ENCODE measurements at places on chromosomes 7 and 10.
A peak's percentile ranks its signal among the peaks of the same experiment; 100 is the strongest.

DNA sequence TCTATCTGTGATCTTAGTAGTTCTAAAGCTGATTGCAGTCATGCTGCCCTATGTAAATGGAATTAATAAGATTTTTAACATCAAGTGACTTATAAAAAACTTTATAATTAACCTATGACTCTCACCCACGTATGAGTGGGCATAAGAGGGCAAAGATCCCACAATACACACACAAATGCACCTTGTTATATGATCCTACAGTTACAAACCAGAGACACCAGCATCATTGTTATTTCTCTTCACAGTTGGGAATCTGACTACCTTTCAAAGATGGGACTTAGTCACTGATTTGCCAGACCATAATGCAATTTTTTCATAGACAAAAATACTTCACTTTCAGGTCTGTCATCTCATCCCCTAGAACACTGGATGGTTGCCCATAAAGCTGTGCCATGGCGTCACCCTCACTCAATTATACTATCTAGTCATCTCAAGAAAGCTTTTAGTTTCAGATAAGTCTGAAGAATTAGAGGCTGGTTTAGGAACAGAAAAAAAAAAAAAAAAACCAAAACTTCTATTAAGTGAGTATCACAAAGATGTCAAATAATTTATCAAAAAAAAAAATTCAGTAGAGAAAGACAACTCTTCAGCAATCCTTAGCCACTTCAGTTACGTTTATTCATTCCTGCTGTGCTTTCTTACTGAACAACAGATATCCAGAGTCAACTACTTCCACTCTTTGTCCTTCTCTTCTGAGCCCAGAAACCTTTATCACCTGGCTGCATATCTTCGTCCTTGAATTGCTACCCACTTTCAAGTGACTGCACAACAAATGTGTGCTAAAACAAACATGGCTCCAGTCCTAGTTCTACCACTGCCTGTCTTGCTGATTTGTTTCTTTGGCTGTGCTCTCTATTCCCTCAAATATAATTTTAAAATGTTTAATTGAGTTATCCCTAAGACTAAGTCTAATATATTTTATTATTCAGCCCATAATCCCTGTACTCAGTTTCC is 175.0 kb upstream of the CHRM2 start:
- no peak for DNase-seq

- DNase-seq: no peak
These were observed 54.3 kb downstream of the INSYN2A start for GRCh38 chr10:127142136-127142535.

GRCh38 chr10:34789966-34790506 is 25.1 kb downstream of the PARD3 start:
- no peak for DNase-seq

DNA sequence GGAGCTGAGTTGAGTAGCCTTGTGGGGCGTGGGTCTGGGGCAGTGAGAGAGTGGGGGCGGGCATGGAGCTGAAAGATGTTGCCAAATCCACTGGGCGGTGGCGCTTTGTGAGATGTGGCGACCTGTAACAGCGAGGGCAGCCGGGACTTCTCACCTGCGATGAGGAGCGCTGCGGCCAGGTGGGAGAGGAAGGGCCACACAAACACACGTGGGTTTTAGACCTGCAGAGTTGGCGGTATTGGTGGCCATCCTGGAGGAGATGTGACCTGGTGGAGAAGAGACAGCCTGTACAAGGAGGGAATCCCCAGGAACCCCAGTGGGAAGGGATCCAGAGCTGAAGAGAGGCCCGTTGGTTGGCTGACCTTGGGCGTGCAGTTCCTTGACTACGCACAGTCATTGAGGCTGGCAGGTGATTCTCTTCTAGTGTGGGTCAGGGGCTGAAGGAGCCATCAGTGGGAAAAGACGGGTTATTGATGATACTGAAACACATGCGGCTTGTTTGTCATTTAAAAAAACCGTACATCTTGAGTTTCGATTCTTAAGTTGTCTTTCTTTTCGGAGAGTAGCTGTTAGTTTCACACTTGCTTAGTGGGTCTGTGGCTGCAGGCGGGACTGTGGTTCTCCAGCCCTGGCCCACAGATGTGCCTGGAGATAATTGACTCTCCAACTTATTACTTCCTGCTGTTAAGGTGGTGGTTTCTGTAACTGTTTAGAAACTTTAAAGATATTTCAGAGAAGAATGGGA is 2.4 kb downstream of the CHST12 start:
- no peak for DNase-seq

DNA sequence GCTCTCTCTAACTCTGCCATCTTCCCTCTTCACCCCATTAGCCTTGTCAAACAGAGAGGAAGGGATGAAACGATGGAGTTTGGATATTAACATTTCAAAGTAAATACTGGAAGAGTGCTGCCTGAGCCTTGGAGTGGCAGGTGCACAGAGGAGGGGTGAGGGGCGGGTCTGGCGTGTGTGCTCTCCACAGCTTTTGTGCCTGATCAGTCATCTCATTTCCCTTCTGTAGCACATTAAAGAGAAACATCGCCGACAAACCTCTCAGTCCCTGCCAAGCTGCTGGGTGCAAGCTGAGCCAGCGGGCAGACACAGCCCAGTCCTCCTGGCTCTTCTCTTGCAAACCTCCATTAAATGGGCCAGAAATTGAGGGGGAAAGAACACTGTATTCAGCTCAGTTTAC is 76.2 kb downstream of the SLIT1 start:
- no peak for DNase-seq

DNA sequence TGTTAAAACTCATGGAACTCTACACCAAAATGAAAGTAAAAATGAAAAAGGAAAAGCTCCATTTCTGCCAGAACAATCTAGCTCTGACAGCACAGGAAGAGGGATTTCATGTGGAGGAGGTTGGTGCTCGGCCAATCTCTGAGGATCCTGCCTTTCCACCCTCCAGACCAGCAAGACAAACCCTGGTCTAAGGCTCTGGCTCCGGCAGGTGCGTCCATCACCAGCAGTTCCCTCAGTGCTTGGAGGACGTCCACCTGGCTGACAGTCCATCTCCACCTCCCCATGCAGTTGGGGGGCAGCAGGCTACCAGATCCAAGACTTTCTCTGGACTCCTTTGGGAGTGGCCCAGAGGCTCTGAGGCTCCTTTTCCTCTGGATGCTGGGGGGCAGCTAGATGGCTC is 25.0 kb upstream of the LOXL4 start:
- no peak for DNase-seq

- no peak for DNase-seq
These were observed 193.4 kb upstream of the MBL2 start for GRCh38 chr10:52965938-52966401.

DNA sequence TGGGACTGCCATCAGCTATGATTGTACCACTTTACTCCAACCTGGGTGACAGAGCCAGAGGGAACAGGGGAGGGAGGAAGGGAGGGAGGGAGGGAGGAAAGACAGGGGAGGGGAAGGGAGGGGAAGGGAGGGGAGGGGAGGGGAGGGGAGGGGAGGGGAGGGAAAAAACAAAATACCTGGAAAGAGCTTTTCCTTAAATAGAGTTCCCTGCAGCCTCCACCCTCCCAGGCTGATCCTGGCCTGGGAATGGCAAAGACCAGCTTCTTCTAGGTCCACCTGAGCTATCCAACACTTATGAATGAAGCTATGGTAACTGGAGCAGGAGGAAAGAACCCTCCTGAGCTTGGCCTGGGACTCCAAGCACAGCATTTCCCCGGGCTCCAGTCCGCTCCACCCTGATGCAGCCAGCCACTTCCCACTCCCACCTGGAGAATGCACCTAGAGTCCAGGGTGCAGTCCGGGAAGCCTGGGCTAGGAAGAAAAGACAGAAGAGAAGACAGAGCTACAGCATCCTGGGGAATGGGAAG is 66.1 kb downstream of the GRID1 start:
- DNase-seq: no peak

GRCh38 chr7:120272261-120272660 is 714 bp upstream of the KCND2 start:
- DNase-seq: no peak

DNA sequence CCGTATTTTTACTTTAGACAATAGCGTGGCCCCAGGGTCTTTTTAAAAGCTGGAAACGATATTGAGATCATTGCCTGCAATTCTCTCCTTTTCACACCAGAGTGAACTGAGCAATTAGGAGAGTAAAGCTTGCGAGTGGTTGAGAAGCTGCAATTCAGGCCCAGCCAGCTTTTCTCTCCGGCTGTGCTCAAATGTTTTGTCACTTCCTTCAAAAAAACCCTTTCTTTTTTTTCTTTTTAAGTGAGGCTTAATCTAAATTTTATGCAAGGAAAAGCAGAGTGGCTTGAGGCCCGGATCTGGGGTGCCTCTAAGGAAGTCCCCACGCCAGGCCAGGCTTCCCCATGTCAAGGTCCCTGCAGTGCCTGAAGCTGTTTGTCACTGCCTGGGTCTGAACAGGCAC is 433.9 kb downstream of the GLRX3 start:
- no peak for DNase-seq

- peak; percentile 59 for DNase-seq
These were observed 302.4 kb upstream of the NFE2L3 start for GRCh38 chr7:25849500-25850184.

GRCh38 chr7:44247868-44248651 is 47.3 kb downstream of the YKT6 start:
- no peak for DNase-seq

DNA sequence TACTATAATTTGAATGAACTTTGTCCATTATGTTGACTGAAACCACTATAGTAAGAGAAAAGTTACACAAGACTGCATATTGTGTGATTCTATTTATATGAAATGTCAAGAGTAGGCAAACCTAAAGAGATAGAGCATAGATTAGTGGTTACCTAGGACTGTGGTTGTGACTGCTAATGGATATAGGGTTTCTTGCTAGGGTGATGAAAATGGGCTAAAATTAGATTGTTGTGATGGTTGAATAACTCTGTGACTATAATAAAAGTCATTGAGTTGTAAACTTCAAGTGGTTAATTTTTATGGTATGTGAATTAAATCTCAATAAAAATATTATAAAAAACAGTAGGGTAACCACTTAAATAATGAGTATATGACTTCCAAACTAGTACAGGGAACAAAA is 142.9 kb upstream of the AHR start:
- DNase-seq: no peak

- no peak for DNase-seq
These were observed 38.2 kb upstream of the BET1 start for GRCh38 chr7:94042381-94042780.

GRCh38 chr7:4056552-4057288 is 625.4 kb upstream of the FOXK1 start:
- no peak for DNase-seq

GRCh38 chr10:46527241-46527811 is 29.1 kb downstream of the GPRIN2 start:
- DNase-seq: peak; percentile 75

DNA sequence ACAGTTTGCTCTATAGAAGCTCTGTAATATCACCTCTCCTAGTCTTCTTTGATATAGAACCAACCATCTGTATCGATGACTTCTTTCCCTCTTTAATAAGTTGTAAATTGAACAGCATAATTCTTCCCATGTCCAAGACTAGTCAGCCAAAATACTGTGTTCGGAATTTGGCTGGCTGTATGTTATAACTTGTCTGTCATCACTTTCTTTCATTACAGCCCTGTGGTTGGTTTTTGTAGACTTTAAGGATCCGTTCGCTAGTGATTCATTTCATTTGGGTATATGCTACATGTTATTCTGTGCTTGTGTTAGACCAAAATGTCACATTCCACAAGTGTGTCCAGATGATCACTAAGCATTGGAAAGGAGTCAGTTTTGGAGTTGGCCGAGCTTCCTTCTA is 155.4 kb upstream of the ITGB1 start:
- DNase-seq: no peak

- DNase-seq: no peak
These were observed 18.0 kb downstream of the CAMK2B start for GRCh38 chr7:44307301-44307900.
